ENCODE measurements at places on chromosomes 5 and 9.

DNA sequence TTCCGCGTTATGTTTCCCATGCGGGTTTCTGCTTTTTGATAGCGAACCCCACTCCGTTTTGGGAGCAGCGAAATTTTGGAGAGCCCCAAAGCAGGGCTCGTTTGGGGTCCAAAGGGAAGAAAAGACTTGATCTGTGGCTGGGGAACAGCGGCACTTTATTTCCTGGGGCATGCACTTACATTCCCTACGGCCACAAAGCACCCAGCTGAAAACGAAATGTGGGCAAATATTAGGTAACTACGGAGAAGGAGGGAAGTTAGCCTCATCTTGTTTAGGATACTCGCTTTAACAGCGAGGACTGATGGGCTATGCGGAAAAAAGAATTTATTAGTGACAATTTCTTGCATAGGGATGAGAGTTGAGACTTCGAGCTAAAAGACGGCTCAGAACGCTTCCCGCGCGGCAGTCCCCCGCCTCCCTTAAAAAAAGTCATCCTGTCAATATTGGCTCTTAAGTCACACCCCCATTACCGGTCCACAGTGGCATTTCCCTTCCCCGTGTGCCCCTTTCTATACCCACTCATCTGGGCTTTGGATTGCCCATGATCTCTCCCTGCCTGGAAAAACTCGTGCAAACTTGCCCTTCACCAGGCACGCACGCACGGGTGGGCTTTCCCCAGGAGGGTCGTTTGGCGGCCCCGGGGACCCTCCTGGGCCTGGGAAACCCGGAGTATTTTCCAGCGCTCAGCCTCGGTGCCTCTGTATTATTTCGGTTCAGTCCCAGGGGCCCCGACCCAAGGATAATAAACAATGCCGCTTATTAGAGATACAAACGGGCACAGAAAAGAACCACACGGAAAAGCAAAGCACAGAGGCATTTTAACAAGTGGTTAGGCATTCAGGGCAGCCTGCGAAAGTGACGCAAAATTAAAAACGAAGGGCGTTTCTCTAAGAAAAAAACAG lies 35.8 kb upstream of the NFIB start:
- DNase-seq: no peak

GRCh38 chr5:168796593-168797580 lies 217.7 kb upstream of the PANK3 start:
- no peak for DNase-seq

GRCh38 chr5:140641716-140642115 lies 2.5 kb downstream of the TMCO6 start:
- no peak for DNase-seq

DNA sequence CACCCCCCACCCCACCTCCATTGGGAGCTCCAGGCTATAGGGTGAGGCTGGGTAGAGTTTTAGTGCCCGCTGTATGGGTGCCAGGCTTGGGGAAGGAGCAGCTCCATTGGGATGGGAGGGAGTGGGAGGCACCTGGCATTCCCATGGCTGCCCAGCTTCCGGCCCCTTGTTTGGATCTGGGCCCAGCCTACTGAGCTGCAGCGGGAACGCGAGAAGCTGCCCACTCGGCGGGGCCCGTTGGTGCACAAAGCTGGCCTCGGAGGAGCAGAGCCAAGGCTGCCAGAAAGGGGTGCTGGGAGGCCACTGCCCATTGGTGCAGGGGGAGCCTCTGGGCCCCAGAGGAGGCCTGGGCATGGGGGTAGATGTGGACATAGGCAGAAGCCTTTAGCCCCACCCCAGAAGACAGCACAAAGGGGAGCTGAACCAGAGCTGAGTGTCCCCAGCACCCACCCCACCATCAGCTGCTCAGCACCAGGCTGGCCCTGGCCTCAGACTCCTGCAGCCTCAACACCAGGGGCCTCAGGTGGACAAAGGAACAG lies 4.4 kb downstream of the LCN9 start:
- DNase-seq: no peak

DNA sequence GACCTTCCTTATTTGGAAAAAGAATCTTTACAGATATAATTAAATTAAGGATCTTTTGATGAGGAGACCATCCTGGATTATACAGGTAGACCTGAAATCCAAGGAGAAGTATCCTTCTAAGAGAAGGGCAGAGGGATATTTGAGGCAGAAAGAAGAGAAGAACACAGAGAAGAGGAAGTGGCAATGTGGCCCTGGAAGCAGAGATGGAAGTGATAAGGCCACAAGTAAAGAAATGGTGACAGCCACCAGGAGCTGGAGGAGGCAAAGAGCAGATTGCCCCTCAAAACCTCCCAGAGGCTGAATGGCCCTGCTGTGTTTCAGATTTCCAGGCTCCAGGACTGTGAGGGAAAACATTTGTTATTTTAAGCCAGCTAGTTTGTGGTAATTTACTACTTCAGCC lies 93.0 kb upstream of the ANKRD55 start:
- DNase-seq: no peak

DNA sequence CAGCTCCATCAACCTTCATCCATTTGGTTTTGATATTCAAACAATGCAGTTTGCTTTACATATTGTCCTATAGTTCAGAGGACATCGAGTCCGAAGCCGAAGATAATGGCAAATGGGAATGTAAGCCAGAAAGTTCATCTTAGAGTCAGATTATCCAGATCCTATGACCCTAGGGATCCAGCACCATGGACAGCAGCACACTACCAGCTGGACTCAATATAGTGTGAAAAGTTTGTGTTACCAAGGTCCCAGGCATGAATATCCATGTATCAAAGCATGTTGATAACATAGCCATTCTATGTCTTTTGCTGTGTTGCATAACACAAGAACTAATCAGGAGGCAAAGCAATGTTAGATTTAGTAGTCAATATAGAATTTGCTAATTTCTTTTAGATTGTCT lies 46.3 kb downstream of the FSTL4 start:
- no peak for DNase-seq

DNA sequence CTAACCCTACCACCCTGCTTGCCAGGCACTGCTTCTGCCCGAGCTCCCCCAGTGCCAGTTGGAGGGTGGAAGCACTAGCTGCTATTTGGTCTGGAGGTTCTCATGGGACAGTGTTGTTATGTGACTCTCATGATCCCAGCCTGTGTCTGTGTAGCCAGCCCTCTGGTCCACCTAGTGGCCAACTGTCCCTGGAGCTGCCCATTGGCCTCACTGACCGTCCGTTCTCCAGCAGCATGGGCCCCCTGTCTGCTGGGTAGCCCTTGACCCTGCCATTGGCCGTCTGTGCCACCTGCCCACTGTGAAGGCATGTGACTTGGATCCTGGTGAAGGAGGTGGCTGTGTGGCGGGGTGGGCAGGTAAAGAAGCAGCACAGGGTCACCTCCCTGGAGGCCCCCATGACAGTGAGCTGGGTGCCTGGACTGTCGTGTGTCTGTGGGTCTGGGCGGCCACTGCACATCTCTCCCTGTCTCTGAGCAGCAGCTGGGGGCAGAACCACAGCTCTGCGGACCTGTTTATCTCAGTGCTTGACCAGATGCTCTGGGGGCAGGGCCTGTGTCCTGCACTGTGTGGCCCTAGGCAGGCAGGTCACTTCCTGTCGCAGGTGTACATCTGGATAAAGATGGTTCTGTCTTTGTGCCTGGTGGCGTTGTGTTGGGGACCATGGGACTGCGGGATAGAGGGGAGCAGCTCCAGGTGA lies 11.4 kb downstream of the PHF2 start:
- no peak for DNase-seq

DNA sequence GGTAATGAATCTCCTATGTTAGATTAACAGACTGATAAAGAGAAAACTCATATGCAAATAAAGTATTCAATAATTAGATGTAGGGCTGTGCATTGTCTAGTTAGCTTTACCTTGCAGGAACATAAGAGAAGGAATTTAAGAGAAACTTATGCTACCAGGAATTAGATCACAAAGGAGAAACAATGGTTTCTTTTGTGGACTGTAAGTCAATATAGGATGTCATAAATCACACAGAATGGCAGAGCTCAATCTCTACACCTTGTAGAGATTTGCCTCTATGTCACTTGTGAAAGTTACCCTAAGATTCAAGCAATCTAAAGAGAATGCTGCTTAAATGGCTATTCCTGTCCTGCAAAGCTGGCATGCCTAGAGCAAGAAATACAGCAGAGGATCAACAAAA lies 26.0 kb downstream of the SLCO4C1 start:
- DNase-seq: no peak

GRCh38 chr9:95509851-95510708 lies 6.7 kb downstream of the PTCH1 start:
- DNase-seq: no peak

GRCh38 chr9:120740132-120740531 lies 25.9 kb upstream of the MEGF9 start:
- DNase-seq: no peak

DNA sequence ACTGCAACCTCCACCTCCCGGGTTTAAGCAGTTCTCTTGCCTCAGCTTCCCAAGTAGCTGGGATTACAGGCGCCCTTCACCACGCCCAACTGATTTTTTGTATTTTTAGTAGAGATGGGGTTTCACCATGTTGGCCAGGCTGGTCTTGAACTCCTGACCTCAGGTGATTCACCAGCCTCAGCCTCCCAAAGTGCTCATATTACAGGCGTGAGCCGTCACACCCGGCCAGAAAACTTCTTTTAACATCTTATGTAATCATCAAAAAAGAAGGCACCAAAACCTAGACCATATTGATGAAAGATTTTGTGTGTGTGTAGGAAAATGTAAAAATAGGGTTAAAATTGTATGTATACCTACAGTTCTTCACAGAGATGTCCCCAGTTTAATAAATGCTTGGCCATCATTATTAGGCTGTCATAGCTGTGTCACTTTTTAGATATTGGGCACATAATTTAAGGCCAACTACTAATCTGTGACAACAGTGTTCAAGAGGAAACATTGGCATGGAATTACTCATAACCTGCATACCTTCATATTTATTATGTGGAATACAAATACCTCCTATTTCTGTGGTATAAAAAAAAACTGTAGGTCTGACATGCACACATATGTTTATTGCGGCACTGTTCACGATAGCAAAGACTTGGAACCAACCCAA lies 44.4 kb downstream of the RAD50 start:
- DNase-seq: no peak

DNA sequence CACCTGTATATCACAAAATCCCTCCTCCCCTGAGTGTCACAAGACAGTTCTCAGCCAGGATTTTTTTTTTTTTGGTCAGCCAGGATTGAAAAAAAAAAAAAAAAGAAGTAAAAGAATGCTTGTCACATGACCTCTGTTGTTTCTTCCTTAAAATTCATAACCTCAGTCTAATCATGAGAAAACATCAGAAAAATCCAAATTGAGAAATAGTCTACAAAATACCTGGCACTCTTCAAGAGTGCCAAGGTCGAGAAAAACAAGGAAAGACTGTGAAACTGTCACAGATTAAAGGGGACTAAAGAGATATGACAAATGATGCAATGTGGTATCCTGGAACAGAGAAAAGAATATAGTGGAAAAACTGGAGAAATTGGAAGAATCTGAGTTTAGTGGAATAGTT lies 58.5 kb upstream of the SUB1 start:
- no peak for DNase-seq

- no peak for DNase-seq
These were observed 246.6 kb downstream of the TAF11L14 start for GRCh38 chr5:17880869-17881268.
